ENCODE measurements at places on chromosomes 1 and 21. TPM values are rescaled to one million over a fixed set of nuclear protein-coding genes. Genes with fewer than 3 reads are reported as not detected.

ZNF593 gene
- 31.0 TPM for total RNA-seq

DFFA gene
- total RNA-seq = 33.2 TPM

RALGPS2 gene
- 8.2 TPM for total RNA-seq

TMPRSS2 gene
- total RNA-seq = not detected

ALDH9A1 gene
- 43.8 TPM for total RNA-seq

GSTM5 gene
- total RNA-seq = not detected

FGR gene
- 4.7 TPM for total RNA-seq

LORICRIN gene
- not detected for total RNA-seq

CCDC24 gene
- 3.2 TPM for total RNA-seq

CD84 gene
- 66.8 TPM for total RNA-seq

DNA sequence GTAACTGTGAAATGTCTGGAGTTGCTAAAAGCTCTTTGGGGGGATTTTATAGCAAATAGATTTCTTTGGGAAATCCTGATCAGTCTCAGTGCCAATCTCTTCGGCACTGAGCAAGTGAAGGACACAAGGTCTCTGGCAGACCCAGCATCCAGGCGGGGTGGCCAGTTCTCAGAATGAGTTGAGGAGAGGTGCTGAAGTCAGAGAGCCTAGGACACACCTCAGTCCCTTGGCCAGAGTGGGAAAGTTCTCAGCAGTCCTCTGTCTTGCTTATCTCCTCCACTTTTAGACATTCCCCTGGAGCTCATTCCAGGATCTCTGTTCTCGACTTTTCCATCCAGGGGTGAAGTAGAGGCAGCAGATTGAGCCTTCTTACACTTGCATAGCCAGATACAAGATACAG, 6.7 kb downstream of the HLX start:
- DNase-seq = no peak

GRCh38 chr1:42930178-42931107, 28.2 kb downstream of the SLC2A1 start:
- DNase-seq = no peak

DNA sequence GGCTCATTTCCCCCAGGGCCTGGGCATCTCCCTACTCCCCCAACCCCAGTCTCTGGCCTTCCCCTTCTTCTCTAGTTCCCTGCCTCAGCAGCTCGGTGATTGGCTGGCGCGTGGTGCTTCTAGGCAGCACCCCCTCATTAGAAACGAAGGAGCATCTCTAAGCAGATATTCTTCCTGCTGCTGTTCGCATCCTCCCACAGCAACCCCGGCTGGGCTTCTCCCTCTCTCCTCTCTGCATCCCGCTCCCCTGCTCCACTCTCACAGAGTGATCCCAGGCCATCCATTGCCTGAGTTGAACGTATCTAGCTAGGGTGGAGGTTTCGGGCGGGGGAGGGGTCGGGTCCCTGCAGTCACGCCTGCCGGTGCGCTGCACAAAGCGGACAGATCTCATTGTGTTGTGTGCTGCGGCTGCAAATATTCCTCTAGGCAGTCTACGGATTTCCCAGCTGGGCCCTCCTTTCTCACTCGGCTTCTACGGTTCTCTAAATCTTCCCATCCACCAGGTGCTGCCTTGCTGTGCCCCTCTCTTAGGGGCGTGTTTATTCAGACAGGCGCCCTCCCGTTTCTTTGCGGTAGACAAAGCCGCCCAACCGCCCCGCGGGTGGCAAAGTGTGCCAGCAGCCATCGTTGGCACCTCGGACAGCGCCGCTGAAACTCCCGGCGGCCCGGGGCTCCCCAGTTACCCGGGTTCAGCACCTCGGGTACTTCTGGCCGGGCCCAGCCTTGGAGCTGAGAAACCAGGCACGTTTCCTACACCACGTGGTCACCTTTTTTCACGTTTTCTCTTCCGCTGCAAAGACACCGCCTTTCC, 2.2 kb downstream of the CACNA1E start:
- peak; percentile 45 for DNase-seq

DNA sequence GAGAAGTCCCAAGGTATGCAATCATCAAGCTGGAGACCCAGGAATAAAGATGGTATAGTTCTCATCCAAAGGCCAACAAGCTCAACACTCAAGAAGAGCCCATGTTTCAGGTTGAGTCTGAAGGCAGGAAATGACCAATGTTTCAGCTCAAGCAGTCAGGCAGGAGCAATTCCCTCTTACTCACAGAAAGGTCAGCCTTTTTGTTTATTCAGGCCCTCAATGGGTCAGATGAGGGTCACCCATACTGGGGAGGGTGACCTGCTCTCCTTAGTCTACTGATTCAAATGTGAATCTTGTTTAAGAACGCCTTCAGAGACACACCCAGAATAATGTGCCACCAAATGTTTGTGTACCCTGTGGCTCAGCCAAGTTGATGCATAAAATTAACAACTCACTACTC, 262.4 kb downstream of the USP25 start:
- no peak for DNase-seq

DNA sequence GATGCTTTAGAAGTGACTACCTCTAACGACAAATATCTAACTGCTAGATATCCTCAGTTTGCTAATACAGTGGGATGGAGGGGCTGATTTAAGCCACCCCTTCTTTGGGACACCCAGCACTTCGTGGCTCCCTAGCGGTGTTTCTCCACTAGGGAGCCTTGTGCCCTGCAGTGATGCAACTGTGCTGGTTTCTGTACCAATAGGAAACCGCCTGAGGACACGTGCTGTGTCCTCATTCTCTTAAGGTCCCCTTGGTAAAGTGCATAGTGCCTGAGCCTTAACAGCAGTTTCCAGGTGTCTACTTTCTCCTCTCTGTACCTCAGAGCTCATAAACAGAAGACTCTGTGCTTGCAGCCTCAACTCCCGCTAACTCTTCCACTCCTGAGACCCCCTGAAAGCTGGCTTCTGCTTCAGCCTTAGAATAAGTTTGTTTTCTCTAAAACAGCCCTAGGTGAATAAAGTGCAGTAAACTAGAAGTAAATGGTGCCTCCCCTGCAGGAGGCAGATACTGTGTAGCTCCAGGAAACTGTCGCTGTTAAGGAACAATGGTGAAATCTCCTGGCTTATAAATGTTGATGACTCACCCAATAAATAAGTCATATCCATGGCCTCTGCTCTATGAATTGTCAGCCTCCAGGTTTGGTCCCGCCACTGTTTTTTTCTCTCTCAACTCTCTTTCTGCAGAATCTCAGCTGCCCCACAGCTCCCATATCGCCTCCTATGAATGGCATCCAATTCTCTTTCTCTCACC, 130.4 kb downstream of the AK5 start:
- no peak for DNase-seq

DNA sequence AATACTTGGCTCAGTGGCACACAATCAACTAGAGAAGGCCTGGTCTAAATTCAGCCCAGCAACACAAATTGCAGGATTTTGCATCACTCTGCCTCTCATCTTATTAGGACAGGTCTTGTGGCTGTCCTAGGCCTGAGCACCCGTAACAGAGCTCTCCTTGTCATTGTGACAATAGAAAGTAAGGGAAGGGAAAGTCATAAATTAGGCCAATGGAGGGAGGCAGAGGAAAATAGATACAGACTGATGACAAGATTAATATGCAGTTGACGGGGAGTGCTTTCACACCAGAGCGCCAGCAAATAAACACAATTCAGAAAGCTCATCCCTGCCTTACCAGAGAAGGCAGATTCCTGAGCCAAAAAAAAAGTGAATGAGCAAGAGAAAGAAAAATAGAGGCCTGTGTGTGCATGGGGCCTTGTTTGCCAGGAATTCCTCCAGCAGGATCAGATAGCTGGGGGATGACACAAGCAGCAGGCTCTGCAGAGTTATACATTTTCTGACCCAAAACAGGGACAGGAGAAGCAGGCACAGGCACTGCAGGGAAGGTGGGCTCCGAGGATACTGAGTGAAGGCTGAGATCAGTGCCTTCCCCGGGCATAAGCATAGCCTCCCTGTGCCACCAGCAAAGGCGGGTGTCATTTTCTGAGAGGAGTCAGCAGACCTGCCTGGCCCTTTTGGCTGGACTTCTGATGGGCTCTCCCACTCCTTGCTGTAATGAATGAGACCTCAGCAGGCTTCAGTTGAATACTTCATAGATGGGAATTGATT, 110.0 kb upstream of the SPAG17 start:
- DNase-seq = no peak

GRCh38 chr1:26234644-26235370, 807 bp downstream of the CEP85 start:
- DNase-seq = no peak

GRCh38 chr21:42218836-42219605, at the start of gene ABCG1:
ABCG1 (plus strand) TSS chr21:42219140; CDS start chr21:42219263, 123 bp downstream.
- peak; percentile 72 for DNase-seq

DNA sequence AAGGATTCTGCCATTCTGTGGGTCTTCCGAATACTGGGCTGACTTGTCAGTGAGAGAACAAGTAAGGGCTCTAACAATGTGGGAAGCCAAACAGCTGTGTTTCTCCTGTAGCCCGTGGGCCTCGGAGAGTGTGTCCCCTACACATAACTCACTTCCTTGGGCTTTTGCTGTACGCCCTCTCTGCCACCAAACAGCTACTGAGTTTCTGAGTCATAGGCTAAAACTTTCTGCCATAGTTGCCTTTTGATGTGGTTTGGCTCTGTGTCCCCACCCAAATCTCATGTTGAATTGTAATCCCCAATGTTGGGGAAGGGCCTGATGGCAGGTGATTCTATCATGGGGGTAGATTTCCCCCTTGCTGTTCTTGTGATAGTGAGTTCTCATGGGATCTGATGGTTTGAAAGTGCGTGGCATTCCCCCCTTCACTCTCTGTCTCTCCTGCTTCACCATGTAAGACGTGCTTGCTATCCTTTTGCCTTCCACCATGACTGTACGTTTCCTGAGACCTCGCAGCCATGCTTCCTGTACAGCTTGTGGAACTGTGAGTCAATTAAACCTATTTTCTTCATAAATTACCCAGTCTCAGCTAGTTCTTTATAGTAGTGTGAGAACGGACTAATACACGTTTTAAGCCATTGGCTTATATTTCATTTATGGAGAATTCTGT, 194.8 kb upstream of the HMCN1 start:
- DNase-seq = no peak

DNA sequence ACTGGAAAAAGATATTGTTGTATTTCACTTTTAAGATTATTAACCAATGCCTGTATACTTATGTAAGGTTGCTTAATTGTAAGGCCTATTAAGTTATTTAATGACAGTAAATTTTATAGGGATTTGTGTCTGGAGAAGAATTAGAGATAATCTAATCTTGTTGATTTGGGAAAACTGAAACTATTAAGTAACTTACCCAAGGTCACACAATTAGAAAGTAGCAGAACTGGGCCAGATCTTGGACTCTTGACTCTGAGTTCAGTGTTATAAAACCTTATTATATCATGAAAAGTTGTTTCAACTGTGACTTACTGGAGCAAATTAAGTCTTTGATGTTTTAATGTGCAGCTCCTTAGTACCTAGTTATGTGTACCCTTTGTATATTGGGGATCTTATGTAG, 38.5 kb downstream of the CAMTA1 start:
- no peak for DNase-seq

- no peak for DNase-seq
These were observed 46.3 kb downstream of the MRPL37 start for GRCh38 chr1:54246116-54246721.

GRCh38 chr1:167066333-167067122, 23.6 kb downstream of the GPA33 start:
- DNase-seq = peak; percentile 88

DNA sequence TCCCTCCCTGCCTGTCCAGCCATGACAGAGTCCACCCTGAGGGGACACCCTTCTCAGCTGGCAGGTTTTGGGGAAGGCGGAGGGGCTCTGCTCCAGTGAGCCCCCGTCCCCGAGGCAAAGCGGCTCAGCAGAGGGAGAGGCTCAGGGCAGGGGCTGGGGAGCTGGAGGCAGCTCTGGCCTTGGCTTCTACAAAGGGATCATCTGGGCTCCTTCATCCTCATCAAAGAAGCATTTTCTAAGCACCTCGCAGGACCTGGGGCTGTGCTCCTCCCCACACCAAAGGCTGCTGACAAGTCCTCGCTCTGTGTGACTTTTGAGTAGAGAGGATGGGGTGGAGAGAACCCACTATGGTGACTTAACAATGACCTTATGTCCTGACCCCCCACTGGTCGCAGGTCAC, 21.0 kb upstream of the CLSTN1 start:
- no peak for DNase-seq

GRCh38 chr1:37476087-37476452, 1.7 kb downstream of the ZC3H12A start:
- no peak for DNase-seq

- DNase-seq = no peak
These were observed 26.4 kb downstream of the KRTAP10-1 start for GRCh38 chr21:44513389-44514217.

DNA sequence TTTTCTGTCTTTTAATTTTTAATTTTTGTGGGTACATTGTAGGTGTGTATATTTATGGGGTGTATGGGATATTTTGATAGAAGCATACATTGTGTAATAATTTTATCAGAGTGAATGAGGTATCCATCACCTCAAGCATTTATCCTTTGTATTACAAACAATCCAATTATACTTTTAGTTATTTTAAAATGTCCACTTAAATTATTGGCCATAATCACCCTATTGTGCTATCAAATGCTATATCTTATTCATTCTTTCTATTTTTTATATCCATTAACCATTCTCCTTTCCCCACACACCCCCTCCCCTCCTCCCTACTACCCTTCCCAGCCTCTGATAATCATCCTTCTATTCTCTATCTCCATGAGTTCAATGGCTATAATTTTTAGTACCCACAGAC, 70.2 kb upstream of the TSHB start:
- no peak for DNase-seq

- no peak for DNase-seq
These were observed 79.7 kb downstream of the KIF26B start for GRCh38 chr1:245234217-245235081.

GRCh38 chr1:202205523-202206190, 12.1 kb downstream of the LGR6 start:
- DNase-seq = no peak

DNA sequence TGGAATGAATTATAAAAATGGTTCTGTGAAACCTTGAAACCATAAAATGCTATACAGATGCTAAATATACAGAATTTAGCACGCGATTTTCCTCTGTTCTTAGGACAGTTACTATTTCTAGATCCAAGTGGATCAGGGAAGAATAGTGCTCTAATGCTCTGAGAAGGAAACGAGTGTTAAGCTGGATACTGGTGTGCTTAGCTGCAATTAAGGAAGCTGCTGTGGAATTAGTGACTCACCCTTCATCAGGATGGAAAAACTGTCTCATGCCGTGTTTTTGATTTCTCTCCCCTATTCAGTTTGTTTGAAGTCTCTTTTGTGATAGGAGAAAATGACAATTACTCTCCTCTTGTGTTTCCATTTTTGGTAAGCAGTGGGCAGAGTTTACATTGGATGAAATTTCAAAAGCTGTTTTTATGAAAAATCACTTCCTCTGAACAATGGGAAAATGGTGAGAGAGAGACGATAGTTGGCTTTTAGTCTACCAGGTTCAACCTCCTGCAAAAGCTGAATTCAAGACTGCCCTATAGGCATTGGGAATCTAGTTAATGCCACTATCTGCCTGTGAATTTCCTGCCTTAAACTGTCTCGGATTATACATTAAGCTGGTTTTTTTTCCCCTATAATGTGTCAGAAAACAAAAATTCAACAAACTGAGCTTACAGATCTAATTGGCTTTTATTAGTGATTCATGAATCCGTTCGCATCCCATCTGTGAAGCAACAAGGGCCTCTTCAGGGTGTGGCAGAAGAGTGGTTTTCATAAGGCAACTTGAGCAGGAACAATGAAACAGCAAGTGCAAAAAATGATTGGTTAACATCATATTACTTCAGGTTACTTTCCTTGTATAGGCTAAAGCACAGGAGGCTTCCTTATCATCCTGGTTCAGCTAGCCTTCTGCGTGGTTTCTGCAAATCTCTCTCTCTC, 179.8 kb downstream of the ST6GALNAC3 start:
- DNase-seq = no peak

Measured in activated naive CD8-positive, alpha-beta T cell treated with anti-CD3 and anti-CD28 coated beads, Interleukin-2, amount 10 ng/mL, durations not matched to agents 7 days and 5 days (primary cell).